ENCODE measurements at places on chromosomes 4 and X.

DNA sequence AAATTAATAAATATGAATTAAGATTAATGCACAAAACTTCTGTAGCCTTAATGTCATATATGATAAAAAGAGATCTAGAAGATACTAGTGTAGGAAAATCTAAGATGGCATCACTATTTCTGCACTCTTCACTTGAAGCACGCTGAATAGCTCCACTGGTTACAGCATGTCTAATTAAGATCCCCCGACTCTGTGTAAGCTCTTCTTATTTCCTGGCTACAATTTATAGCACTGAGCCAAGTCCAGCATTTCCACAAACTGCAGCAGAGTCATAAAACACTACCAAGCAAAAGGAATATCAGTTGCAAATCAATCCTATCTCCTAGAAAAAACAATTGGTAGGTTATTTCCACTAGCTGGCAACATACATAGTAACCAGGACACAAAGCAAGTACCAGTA is 1.3 kb upstream of the CCNA2 start:
- DNase-seq = no peak

GRCh38 chrX:30971774-30972603 is 82.9 kb upstream of the TAB3 start:
- DNase-seq = no peak

DNA sequence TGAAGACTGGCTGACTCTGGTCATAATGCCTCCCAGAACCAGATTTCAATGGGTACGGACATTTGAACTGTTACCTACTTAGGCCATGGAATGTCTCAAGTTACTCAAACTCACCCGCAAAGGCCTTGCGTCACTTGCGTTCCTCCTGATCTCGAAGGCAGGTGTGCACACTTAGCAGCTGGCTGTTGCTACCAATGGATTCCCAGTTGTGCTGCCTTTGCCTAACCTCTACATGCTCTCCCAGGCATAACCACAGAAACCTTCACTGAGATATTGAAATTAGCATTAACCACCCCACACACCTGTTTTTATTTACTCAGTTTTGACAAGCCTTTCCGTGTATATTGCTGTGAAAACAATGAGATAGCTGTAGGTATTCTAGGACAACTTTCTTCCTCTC is 2.8 kb downstream of the ERVMER34-1 start:
- no peak for DNase-seq

GRCh38 chrX:109873983-109874382 is 128.9 kb upstream of the TMEM164 start:
- no peak for DNase-seq

DNA sequence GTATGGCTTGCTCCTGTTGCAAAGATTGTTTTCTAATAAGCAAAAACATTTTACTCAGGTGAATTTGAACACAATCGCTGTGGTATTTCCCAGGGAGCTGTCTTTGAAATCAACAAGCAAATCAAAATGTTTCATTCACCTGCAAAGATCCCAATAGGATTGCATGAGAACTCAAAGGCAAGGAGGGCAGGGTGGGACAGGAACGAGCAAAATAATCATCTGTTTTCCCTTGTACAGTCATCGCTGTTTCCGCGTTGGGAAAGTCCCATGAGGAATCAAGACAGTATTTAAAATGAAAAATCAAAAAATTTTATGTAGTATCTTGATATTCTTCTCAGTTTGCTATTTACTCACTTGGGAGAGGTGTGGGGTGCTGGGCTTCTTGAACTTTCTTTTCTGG is 198.8 kb downstream of the STIM2 start:
- DNase-seq = no peak

DNA sequence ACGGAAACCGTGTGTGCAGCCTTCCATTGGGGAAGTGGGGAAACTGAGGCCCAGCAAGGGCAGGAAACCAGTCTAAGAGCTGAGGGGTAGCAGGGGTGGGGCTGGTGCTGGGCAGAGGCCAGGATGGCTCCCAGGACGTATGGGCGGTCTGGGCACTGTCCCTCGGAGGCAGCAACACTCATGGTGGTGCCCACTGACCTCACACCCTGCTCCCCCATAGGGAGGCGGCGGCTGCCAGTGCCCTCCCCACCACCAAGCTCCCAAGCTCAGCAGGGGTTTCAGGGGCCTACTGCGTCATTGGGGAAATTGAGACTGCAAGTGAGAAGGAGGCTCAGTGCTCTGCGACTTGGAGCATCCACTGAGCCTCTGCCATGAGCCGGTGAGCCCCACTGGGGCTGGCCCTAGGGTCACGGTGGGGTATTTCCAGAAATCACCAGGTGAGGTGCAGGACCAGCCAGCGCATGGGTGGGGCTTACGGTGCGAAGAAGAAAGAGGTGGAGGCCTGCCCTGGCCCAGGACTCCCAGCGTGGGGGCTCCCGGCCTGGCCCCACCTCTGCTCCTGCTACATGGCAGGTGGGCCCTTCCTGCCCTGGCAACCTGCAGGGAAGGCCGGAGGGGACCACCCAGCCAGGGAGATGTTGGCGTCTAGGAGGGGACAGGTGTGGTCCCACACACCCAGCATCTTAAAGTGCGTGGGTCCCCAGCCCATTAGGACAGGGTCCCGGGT is 915 bp downstream of the MSANTD1 start:
- peak; percentile 11 for DNase-seq

DNA sequence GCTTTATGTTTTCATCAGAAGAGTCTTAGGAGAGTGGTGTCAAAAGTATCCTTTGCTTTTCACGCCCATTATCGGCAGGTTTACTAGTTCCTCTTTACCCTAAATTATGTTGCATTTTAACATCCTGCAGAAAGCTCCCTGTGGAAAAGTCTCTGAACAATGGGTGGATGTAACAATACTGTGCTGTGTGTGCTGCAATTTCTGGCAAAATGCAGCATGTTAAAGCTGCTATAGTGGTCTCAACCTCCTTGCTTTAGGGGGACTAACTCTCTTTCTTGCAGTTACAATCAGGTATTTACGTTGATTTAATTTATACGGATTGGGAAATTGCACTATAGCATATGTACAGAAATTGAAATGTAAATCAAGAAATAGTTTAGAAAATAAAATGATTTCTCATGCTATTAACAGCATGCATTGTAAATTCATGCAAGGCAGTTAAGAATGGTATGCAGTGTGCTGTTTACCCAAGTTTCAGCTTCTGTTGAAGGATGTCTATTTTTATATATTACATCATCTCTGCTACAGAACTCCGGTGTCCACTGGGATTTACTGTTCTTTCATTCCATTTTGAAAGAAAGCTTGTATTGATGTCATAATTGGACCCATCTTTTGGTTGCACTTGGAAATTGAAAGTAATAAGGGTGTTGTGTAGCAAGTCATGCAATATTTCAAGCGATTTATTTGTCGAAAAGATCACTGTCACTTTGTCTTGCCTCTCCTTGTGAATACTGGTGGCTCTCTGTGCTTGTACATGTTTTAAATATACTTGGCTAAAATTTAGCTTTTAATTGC is 145.7 kb downstream of the RAPGEF2 start:
- DNase-seq = no peak

DNA sequence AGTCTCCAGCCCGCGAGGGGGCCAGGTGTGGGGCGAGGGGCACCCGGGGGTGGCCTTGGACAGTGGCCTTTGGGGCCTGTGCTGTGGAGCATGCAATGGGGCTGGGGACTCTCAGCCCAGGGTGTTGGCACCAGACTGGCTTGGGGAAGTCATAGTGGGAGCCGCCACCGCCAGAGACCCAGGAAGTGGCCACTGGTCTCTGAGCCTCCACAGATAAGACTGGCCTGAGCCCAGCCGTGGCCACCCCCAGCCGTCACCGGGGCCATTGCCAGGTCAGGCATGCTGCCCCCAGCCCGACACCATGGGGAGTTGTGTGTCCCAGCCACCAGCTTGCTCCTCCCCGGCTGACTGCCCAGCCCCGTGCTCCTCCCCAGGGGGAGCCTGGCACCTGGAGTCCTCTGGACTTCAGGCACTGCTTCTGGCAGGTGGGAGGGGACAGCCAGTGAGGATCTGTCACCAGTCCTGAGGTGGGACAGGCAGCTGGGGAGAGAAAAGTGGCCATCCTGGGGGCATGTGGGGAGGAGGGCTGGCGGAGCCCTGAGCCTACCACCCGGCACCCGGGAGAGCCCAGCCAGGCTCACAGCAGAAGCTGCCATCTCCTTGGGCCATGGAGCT is 32.5 kb downstream of the TACC3 start:
- no peak for DNase-seq

DNA sequence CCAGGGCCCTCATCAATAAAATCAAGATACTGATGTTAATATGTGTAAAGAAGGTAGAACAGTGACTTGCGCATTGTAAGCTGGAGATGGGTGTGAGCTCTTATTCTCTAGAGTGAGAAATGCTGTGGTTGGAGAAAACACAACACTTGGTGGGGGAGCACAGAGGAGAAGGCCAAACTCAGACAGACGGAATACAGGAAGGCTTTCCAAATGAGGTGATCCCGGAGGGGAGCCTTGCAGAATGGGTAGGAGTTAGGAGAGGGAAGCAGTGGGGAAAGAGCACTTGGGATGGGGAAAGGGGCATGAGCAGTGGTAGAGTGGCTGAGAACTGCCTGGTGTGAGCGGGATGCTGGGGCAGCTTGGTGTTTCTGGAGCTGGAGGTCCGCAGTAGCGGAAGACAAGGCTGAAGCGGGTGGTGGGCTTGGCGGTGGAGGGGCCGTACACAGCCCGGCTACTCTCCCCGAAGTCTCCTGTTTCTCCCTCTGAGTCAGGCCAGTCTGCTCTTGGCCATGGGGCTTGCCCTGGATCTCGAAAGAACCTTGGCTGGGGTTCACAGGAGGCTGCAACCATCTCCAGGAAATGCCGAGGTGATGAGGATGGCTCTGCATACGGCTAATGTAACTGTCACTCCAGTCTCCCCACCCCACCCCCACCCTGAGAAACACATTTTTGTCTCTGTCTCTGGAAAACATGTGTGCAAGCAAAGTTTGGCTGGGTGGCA is 11.3 kb upstream of the PLAC1 start:
- DNase-seq = no peak

GRCh38 chrX:103584596-103584995 is 719 bp upstream of the TCEAL4 start:
- DNase-seq = no peak

GRCh38 chrX:115226929-115227328 is 7.0 kb downstream of the LRCH2 start:
- no peak for DNase-seq

DNA sequence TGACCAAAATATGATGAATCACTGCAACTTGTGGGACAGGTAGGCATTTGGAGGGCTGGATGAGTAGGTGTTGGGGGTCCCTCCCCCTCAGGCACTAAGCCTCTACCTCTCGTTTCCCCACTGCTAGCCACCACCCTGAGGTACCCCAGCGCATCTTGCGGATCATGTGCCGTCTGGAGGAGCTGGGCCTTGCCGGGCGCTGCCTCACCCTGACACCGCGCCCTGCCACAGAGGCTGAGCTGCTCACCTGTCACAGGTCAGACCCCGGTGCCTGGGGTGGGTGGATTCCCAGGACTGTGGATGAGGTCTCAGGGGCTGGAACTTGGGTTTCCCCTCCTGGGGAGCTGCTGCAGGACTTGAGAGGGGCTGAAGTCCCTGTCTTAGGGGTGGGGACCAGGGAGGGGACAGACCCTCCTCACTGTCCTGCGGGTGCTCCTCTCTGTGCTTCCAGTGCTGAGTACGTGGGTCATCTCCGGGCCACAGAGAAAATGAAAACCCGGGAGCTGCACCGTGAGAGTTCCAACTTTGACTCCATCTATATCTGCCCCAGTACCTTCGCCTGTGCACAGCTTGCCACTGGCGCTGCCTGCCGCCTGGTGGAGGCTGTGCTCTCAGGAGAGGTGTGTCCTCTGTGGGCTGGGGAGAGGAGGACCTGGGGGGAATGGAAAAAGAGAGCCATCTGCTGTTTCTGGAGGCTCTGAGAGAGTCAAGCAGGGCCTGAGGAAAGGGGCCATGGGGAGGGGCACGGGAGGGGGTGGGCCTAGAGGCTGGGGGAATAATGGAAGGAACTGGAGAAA is 10.1 kb upstream of the ERAS start:
- DNase-seq = no peak

DNA sequence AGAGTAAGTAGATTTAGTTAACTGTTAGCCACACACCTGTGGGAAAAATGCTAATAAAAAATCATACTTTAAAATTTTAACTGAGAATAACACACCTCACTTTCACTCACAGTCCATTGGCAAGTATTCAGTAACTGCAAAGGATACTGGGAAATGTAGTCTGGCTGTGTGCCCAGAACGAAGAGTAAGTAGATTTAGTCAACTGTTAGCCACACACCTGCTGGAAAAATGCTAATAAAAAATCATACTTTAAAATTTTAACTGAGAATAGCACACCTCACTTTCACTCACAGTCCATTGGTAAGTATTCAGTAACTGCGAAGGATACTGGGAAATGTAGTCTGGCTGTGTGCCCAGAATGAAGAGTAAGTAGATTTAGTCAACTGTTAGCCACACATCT is 178.4 kb upstream of the NWD2 start:
- DNase-seq = no peak

DNA sequence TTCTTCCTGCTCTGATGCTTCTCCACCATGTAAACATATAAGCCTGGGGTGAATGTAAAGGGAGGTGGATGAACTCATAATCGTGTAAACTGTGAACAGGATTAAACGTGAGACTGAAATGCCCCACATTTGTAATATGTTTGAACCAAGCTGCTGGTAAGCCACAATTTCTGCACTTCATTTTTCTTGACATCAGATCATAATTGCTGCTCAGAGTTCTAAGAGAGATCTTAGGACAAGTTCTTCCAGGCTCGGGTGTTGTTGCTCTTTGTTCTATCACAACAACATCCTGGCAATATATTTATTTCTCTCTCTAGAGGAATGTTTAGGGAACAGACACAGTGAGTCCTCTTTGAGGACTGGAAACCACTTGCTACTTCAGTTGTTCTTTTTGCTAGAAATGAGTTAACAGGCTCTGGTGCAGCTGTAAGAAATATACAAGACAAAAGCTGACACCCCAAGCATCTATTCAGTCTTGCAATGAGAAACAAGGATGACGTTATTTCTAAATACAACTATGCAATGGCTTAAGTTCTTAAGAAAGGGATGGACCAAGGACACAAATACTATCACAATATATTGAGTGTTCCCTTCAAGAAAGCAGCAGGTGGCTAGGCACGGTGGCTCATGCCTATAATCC is 59.6 kb downstream of the LNX1 start:
- no peak for DNase-seq

- DNase-seq = no peak
Observed at GRCh38 chrX:39304746-39305145, 503.5 kb downstream of the MID1IP1 start.

DNA sequence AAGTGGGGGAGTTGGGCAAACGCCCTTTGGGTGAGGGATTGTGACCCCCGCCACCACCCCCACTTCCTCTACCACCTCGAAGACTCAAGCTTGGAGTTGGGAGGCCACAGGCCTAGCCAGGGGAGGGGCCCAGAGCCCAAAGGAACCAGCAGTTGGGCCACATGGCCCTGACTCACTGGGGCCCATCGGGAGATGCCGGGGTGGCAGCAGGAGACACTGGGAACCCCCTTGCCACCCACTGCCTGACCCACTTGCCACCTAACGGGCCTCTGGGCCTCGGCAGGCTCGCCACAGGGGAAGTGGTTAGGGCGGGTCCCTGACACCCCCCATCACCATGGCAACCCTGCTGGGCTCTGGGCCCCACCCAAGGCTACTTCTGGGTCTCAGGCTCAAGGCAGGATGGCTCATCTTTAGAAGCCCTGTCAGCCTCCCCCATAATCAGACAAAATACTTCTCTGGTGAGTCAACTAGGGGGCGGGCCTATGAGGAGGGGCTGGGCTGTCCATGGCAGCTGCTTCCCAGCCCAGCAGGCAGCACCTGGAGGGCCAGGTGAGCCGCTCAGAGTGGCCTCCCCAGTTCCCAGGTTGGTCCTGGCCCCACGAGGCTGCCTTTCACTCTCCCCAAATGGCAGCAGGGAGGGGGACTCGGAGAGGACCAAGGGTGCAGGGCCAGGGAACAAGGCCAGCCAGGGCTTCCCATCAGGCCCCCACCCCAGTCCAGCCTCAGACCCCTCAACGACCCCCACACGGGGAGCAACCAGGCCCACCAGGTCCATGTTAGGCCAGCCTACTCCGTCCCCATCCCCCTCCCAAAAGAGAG is 5.6 kb downstream of the FLNA start:
- peak; percentile 24 for DNase-seq

All from glutamatergic neuron (in vitro differentiated cells).